ENCODE measurements at places on chromosomes 5 and 9. TPM values are rescaled to one million over a fixed set of nuclear protein-coding genes. Genes with fewer than 3 reads are reported as not detected.

Gene SH3GLB2
- 82.0 TPM for total RNA-seq

Gene OR1J2
- not detected for total RNA-seq

Gene BSPRY
- total RNA-seq: 0.13 TPM

Gene GPRIN1
- total RNA-seq: 7.6 TPM

Measured in mesangial cell (primary cell).